Kidney glomerular epithelial cell (primary cell): ENCODE measurements at places on chromosomes 2 and 18.
A peak's percentile ranks its signal among the peaks of the same experiment; 100 is the strongest.

GRCh38 chr2:11169333-11169732 lies 14.1 kb downstream of the SLC66A3 start:
- no peak for DNase-seq

GRCh38 chr2:3309496-3310355 lies 67.9 kb downstream of the EIPR1 start:
- no peak for DNase-seq

GRCh38 chr2:61707984-61708852 lies 145.6 kb downstream of the FAM161A start:
- peak; percentile 93 for DNase-seq

DNA sequence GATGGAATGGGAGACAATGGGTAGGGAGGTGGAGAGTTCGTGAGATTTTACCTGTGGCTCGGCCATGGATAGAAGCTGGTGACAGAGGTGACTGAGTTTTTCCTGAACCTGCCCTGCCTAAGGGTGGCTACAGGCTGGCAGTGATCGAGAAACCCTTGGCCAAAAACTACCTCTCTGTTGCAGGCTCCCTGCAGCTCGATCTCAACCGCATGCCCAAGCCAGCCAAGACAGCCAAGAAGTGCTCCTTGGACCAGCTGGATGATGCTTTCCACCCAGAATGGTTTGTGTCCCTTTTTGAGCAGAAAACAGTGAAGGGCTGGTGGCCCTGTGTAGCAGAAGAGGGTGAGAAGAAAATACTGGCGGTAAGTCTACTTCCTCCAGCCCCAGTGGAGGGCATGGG lies 225.5 kb downstream of the DYSF start:
- DNase-seq: no peak

DNA sequence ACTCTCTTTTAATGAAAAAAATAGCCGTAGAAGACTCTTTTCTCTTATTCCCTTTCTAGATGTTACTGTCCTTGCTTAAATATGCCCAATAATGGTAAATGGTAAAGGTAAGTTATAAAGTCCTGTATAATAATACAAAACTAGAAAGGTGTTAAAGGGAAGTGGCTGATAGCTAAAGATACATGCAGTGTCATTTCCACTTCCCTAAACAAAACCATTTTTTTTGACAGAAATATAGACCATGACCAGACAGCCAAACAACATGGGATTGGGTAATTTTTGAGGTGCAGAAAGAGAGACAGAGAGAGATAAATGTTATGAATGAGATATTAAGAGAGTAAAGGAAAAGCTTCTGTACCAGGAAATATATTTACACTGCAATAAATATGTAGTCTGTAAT lies 731.7 kb upstream of the REG3G start:
- no peak for DNase-seq

- peak; percentile 95 for DNase-seq
Observed at GRCh38 chr2:234679741-234680687, 183.1 kb upstream of the ARL4C start.

GRCh38 chr2:185643434-185643833 lies 95.2 kb upstream of the FSIP2 start:
- peak; percentile 27 for DNase-seq

- DNase-seq: no peak
Observed at GRCh38 chr18:23958036-23958435, 56.5 kb upstream of the TTC39C start.

- DNase-seq: no peak
Observed at GRCh38 chr2:114769110-114769509, 326.7 kb downstream of the DPP10 start.

DNA sequence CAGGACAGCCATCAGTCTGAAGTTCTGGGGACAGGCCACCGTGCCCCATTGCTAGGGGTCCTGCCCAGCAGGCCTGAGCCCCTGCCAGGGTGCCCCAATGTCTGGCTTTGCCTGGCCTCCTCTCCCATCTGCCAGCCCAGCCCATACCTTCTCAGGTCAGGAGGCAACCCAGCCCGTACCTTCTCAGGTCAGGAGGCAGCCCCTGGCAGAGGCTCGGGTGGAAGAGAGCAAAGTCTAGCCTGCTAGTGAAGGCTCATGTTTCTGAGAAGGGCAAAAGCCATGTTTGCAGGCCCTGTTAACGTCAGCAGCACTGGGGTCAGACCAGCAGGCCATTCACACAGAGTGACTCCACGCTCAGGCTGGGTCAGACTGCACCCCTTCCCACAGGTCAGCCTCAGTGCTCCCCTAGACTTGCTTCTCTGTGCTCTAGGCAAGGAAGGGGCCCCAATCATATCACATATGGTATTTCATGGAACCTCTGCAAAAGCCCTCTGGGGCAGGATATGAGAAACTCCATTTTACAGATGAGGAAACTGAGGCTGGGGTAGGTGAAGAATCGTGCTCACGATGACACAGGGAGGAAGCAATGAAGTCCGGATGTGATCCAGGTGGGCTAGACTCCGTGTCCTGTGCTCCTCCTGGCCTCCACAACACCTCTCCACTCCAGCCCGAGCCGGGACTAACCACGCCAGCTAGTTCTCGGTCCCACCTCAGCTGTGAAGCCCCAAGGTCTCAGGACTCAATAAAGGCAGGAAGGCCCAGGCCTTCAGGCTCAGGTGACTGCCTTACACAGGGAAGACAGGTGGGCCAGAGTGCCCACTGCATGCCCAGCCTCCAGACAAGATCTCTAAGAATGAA lies 9.5 kb downstream of the SDC1 start:
- no peak for DNase-seq

- DNase-seq: no peak
Observed at GRCh38 chr2:165699946-165700345, 94.1 kb downstream of the GALNT3 start.

- DNase-seq: peak; percentile 32
Observed at GRCh38 chr2:132567682-132568081, 102.3 kb downstream of the LYPD1 start.

GRCh38 chr2:241228860-241229516 lies 40.5 kb downstream of the ANO7 start:
- DNase-seq: no peak

- no peak for DNase-seq
Observed at GRCh38 chr2:219448776-219449341, 14.2 kb downstream of the SPEG start.

- DNase-seq: peak; percentile 81
Observed at GRCh38 chr18:48161191-48161910, 230.9 kb upstream of the SMAD2 start.

DNA sequence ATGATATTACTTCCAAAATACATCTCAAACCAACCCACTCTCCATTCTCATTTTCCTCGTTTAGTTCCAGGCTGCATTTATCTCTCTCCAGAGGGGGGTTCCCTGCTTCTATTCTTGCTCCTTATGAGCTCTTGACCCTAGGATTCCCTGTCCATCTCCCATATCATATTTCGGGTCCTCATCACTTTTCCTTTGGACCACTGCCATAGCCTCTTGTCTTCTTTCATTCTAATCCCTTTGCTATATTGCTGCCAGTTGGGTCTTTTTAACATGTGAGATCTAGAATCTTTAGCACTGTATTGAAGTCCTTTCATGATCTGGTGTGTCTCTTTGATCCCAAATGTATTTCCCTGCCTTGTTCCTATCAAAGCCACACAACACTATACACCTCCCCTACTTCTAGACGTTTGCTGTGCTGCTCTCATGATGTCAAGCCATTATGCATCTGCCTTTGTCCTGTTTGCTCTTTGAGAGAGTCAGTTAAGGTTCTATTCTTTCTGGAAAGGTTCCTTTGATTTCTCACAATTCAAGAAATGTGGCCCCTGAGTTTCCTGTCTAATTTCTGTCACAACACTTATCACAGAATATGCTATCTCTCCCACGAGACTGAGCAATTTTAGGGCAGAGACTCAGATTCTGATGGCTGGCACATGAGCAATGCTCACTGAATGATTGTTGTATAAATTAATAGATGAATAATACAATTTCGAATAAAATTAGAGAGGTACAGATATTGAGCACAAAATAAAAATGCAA lies 43.2 kb upstream of the SESTD1 start:
- no peak for DNase-seq

GRCh38 chr2:121189011-121189410 lies 96.0 kb downstream of the TFCP2L1 start:
- no peak for DNase-seq

DNA sequence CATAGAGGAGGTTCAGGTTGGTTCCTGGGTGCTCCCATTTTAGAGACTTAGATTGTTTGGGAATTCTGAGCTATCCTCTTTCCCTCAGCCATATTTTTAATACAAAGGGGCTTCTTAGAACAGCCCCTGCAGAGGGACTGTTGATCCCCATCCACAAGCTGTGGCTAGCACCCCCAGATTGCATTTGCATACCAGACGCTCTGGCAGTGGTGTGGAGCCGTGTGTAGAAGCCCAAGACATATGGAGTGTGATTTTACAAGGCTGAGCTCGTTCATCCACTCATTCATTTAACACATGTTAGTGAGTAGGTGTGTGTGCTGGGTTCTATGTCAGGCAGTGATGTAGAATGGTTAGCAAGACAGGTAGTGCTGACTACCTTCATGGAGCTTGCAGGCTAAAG lies 166.7 kb upstream of the BOD1L2 start:
- no peak for DNase-seq

GRCh38 chr2:98294711-98295110 lies 51.5 kb upstream of the CNGA3 start:
- no peak for DNase-seq

DNA sequence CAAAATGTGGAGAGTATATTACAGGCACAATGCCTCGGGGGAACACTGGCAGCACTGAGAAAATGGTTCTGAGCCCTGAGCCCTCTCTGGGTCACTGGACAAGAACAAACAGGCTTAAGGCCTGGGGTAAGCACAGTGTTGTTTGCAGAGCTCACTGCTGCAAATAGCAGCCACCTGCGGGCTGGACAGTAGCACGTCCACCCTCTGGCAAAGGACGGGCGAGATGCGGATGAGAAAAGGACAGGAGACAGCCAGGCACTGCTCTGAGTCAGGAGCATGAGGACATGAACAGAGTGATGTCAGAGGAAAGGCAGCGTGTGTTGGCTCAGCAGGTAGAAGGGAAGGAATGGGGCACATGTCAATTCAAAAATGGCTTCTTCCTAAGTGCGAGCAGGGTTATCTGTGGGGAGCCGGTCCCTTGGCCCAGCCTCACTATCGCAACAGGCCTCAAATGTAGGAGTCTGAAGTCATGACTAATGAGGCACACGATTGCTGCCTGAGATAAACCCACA lies 25.9 kb upstream of the NEB start:
- DNase-seq: peak; percentile 1

DNA sequence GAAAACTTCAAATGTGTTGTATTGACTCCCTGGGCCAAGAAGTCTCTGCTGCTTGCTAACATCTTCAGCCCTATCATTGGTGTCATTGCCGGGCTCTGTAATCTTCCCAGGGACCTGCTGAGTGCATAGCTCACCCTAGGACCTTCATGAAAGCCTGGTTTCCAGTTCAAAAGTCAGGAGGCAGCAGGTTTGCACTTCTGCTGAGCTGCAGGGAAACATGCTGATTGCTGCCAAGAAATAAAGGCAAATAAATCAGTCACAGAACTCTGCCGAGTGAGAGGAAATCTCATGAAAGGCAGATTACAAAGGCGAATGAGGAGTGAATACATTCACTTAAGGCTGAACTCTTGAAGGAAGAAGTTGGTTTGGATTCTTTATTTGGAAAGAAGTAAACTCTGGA lies 1947.6 kb upstream of the CELF4 start:
- DNase-seq: no peak

GRCh38 chr2:222298001-222298310 lies 842 bp downstream of the PAX3 start:
- DNase-seq: no peak

DNA sequence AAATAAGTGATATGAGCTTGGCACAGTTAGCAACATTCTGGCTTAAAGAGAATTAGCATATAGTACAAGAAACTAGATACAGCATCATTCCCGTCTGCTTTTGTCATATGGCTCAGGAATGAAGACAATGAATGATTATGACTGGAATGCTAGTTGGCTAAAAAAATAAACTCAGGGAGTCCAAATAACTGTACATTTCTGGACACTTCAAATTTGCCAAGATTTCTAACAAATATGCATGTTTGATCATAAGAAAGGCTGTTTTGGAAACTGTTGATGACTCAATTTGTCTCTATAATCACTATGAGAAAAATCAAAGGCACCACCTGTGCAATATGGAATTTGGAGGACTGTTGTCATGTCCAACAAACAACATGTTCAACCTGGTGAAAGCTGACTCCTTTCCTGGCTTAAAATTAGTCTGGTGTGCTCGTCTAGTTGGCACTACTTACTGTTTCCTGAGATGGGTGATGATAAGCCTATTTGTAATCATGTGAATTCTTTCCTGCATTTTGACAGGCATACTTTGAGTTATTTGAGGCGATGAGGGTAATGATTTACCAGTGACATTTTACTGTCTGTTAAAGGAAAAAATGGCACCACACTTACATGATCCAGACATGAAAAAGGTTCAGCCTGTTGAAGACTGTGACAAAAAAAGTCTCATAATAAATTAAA lies 133.9 kb upstream of the CDH20 start:
- peak; percentile 28 for DNase-seq

GRCh38 chr2:129777146-129777545 lies 202.3 kb upstream of the RAB6C start:
- no peak for DNase-seq

DNA sequence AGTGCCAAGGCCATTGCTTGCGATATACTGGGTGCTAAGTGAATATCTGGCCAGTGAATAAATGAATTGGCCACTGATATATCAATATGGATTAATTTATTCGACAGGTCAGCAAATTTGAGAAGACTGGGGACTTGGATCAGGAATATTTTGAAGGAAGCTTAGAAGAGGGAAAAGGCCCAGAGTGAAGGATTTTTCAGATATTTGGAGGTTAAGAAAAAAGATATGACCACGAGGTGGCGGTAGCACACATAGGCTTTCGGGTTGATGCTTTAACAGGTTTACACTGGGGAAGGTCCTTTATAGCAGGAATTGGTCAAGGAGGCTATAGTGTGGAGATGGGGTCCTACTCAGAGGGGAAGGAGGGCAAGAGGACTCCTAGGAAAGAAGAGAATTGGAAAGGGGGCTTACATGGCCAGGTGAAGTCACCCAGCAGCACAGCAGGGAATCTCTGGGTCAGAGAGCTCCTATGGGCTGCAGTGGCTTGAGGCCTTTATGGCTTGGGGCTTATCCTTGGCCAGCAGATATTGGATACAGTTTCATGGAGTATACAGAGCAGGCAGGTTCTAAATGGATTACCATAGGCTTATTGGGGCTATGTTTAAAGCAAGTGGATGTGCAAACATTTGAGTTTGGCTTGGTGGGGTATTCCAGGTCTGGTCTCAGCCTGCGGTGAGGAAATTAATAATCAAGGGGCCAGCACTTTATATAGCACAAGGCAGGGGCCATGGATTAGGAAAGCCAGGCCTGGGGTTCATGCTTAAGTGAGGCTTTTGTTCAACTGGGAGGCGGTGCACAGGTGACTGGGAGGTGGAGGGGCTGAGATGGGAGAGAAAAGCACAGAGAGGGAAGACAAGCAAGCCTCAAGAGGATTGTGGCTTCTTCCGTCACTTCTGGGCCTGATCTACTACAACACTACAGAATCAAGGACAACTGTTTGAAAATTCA lies 9.7 kb downstream of the IL1RN start:
- DNase-seq: peak; percentile 49

DNA sequence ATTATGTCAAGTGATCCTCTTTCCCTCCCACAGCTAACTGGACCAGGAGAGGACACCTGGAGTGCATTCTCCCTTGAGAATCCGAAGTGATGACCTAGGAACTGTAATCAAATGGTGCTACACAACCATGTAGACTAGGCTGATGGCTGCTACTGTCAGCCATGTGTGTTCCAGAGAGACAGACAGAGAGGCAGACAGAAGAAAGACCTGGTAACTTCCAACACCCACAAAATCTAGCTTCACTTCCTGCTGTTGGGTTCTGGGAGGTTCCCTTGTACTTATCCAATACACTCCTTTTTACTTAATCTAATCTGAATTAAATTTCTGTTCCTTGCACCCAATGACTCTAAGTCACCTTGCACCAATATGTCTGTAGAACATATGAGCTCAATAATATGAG lies 72.3 kb downstream of the AAK1 start:
- no peak for DNase-seq
